ENCODE measurements at places on chromosomes 16 and 17.

DNA sequence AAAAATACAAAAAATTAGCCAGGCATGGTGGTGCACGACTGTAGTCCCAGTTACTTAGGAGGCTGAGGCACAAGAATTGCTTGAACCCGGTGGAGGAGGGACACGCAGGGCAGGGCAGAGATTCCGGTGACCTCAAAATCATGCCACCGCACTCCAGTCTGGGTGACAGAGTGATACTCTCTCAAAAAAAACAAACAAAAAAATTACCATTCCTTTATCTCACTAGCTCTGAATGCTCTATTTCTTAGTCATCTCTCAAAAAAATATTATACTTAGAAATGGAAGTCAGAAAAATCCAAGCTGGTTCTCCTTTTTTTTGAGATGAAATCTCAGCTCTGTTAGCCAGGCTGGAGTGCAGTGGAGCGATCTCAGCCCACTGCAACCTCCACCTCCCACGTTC lies 40.8 kb downstream of the SPOP start:
- H3K4me1 ChIP-seq, result peaks cover 100% of the 10 kb centered on the region
- peak overlapping the region; percentile 98 for H3K27ac ChIP-seq
- no peak for DNase-seq
- peak overlapping the region; percentile 38 for H3K4me3 ChIP-seq
- H3K27me3 ChIP-seq, result no peaks in the 10 kb centered on the region

DNA sequence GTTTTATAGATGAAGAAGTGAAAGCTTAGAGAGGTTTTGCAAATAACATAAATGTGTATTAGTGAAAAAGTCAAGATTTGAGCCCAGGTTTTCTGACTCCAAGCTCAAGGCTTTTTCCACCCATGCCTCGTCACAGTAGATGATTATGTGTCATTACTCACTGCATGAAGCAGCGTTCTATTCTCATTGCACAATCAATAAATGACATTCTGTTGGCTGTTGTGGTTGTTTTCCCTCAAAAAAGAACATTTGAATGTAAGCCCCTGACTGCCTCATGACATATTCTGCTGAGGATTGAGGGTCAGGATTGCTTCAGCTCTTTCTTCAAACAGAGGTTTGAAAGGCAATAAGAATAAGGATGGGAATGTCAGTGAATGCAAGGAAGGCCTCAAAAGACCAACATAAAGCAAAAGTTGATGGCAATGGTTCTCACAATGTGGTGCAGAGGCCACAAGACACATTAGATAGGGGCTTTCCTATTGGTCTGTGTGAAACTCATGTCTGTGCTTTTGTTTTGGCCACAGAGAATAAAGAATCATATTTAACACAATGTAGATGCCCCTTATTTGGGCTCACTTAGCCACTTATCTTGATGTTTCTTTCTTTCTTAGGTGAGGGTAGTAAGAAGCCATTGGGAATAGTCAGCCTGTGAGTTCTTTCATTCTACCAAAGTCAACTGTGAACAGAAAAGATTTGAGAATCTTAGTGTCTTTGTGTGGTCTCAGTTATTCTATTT lies 5.4 kb upstream of the MMD start:
- H3K4me1 ChIP-seq, result no peaks in the 10 kb centered on the region
- no peak overlapping the region for H3K27ac ChIP-seq
- H3K36me3 ChIP-seq, result no peaks in the 10 kb centered on the region
- DNase-seq, result no peak
- H3K4me3 ChIP-seq, result no peak overlapping the region

DNA sequence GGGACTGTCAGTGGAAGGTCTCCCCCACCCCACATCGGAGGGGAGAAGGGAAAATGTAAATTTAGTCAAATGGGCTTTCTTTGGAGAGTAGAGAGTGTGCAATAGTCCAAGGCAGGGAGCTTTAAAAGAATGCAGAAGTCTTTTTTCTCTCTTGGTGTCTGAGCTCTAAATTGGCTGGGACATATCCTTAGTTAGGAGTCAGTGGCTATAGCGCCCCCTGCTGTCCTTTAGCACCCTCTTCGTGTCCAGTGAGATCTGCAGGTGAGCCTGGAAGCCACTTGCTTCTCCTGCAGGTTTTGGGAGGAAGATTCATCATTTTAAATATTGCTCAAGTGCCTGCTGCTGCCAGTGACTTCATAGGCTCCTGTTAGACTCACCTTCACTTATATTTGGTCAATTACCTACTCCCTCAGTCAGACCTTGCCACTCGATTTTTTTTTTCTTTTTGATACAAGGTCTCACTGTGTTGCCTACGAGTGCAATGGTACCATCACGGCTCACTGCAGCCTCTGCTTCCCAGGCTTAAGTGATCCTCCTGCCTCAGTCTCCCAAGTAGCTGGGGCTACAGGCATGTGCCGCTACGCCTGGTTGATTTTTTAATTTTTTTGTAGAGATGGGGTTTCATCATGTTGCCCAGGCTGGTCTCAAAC lies 174.8 kb downstream of the PRKCB start:
- H3K4me3 ChIP-seq, result no peak overlapping the region
- H3K27ac ChIP-seq, result no peak overlapping the region
- DNase-seq, result no peak
- no peaks in the 10 kb centered on the region for H3K27me3 ChIP-seq
- H3K36me3 ChIP-seq, result no peaks in the 10 kb centered on the region
- H3K4me1 ChIP-seq, result no peaks in the 10 kb centered on the region

GRCh38 chr17:78040440-78041385 lies 82.2 kb downstream of the TNRC6C start:
- H3K4me1 ChIP-seq, result peaks cover 32% of the 10 kb centered on the region
- peak overlapping the region; percentile 78 for H3K27ac ChIP-seq
- no peaks in the 10 kb centered on the region for H3K27me3 ChIP-seq
- peak; percentile 3 for DNase-seq
- H3K4me3 ChIP-seq, result peak overlapping the region; percentile 75
- H3K36me3 ChIP-seq, result peaks cover 6% of the 10 kb centered on the region

DNA sequence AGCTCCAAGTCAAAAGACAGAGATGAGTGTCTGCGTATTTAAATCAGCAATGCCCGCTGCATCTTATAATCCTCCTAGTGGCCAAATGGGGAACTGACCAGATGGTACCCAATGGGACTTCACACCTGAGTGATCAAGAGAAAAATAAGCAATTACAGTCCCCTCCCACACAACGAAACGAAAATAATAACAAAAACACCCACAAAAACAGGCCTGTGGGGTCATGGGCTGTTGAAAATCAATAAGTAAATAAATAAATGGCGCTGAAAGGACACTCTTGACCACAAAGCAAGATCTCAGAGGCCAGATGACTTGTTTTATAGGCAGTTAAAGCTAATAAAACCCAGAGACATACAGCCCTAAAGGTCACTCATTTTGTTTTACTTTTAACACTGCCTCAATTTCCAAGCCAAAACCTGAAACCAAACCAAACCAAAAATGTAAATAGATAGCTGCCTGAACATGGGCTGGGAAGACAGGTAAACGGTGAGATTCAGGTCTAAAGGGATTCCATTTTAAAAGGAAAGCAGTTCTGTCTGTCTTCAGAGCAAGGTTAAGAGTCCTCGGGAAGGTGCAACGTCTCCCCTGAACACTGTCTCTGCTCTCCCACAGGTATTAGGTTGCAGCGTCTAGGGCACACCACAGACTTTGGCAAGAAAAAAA lies 1.3 kb downstream of the ZNF821 start:
- peaks cover 25% of the 10 kb centered on the region for H3K4me1 ChIP-seq
- peaks cover 14% of the 10 kb centered on the region for H3K36me3 ChIP-seq
- no peaks in the 10 kb centered on the region for H3K27me3 ChIP-seq

DNA sequence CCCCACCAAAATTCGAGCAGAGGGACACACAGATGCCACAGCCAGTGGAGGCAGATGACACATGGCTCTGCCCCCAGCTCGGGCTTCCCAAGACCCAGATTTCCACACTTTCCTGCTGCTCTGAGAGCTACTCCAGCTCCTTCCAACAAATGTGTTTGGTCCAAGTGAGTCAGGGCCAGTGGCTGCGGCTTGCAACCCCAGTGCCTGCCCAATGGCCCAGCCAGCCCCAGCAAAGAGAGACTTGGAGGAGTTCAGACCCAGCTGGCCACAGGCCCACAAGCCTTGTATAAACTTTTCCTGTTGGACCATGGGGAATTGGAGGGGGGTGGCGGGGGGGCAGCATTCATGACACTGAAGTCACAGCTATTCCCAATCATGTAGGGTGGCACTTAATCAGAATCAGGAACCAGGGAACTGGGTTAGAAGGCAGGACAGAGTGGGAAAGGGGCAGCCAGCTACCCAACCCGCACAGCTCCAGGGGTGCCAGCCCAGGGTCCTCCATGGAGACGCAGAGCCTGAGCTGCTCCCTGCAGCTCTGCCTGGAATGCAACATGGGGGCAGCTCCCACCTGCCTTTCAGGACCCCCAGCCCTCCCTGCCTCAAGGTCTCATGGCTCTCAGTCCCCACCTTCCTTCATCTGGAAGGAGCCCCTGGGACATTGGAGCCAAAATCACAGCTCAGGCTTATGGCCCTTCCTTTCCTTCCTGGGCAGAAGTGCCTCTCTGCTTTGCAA lies 17.5 kb upstream of the C16orf78 start:
- H3K27ac ChIP-seq, result no peak overlapping the region
- no peak for DNase-seq
- no peaks in the 10 kb centered on the region for H3K27me3 ChIP-seq
- H3K4me1 ChIP-seq, result no peaks in the 10 kb centered on the region
- H3K36me3 ChIP-seq, result no peaks in the 10 kb centered on the region

- H3K27me3 ChIP-seq, result no peaks in the 10 kb centered on the region
- no peaks in the 10 kb centered on the region for H3K36me3 ChIP-seq
- no peak overlapping the region for H3K4me3 ChIP-seq
- H3K4me1 ChIP-seq, result no peaks in the 10 kb centered on the region
Measured at GRCh38 chr17:8952191-8952590, 13.3 kb downstream of the PIK3R5 start.

DNA sequence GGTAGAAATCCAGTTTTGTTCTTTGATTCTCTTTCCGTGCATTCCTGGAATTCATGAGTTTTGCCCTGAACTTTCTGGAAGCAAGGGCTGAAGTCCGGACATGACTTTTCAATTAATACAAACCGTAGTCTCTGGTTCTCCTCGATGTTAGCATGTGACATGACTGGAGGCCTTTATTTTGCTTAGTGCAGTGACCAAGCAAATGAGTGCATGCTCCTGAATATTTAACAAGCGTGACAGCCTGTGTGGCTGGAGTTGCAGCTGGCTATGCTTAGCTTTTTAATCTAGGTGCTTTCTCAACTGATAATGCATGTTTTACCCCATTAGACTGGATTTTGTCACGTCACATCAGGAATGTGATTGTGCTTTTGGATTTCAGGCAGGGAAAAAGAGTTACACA lies 302.1 kb downstream of the MAP2K6 start:
- no peaks in the 10 kb centered on the region for H3K27me3 ChIP-seq
- no peaks in the 10 kb centered on the region for H3K4me1 ChIP-seq
- no peaks in the 10 kb centered on the region for H3K36me3 ChIP-seq
- DNase-seq, result no peak
- no peak overlapping the region for H3K27ac ChIP-seq
- no peak overlapping the region for H3K4me3 ChIP-seq

DNA sequence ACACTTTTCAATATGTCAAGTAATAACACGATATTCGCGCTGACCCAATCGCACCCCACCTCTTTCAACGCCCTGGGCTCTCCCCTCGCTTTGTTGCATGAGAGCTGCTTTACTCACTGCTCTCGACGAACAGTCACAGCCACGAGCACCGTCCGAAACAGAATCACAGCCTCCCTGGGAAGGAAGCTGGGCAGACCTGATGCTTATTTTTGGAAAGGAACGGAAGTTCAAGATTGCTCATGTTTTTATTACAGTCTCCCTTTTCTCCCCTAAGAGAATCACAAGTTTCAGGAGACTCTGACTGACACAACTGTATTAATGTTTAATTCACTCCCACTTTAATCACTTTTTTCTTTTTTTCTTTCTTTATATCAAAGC lies 67.8 kb downstream of the ANKRD11 start:
- no peaks in the 10 kb centered on the region for H3K36me3 ChIP-seq
- H3K4me1 ChIP-seq, result peaks cover 55% of the 10 kb centered on the region
- peak; percentile 51 for DNase-seq
- no peaks in the 10 kb centered on the region for H3K27me3 ChIP-seq
- peak overlapping the region; percentile 48 for H3K4me3 ChIP-seq

- DNase-seq, result no peak
- peaks cover 5% of the 10 kb centered on the region for H3K4me1 ChIP-seq
- H3K27ac ChIP-seq, result no peak overlapping the region
- H3K36me3 ChIP-seq, result no peaks in the 10 kb centered on the region
Measured at GRCh38 chr16:85921026-85921425, 22.1 kb downstream of the IRF8 start.

GRCh38 chr17:66526827-66527226 lies 224.4 kb downstream of the PRKCA start:
- H3K4me3 ChIP-seq, result no peak overlapping the region
- H3K27me3 ChIP-seq, result no peaks in the 10 kb centered on the region
- H3K36me3 ChIP-seq, result no peaks in the 10 kb centered on the region
- H3K27ac ChIP-seq, result no peak overlapping the region
- no peak for DNase-seq
- H3K4me1 ChIP-seq, result no peaks in the 10 kb centered on the region

DNA sequence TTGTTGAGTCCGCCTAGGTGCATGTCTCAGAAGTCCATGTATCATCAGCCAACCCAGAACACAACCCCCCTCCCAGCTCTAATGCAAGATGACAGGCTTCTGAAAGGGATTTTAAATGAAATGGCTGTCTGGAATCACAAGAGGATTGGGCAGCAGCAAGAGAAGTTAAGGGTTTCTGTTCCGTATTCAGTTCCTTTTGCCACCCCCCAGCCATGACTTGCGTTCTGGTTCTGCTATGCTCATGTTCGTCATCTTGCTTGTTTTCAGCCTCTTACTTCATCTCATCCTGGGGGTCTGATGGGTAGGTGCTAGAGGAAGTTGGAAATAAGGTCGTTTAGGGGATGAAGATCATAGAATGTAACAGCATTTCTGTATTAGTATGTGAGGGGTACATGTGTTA lies 12.0 kb downstream of the MINK1 start:
- H3K27me3 ChIP-seq, result no peaks in the 10 kb centered on the region
- peaks cover 4% of the 10 kb centered on the region for H3K4me1 ChIP-seq
- DNase-seq, result no peak
- H3K36me3 ChIP-seq, result no peaks in the 10 kb centered on the region
- no peak overlapping the region for H3K4me3 ChIP-seq

DNA sequence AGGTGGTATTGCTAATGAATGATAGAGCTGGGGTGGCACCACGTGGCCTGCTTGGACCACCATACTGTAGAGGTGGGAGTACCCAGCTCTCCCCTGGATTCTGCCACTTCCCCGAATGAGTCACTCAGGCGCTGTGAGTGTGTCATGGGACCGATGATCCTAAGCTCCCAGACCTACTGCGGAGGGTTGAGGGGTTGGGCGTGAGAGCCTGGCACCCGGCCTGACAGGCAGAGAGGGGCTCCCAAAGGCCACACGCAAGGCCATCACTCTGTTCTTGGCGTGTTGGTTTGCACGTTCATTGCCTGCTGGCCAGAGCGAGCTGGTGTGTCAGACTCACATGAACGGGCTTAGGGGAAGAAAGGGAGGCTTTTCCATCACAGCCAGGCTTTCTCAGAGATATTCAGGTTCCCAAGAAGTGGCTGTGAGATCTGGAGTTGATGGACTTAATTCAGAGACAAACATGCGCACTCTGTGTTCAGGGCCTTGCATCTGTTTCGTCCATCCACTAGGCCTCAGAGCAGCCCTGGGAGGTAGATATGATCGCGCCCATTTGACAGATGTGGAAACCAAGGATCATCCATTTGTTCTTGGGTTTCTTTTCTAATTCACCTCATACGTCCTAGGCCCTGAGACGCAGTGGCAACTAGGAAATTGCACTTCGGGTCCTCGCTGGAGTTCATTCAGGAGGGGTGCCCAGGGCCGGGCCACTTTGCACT lies 41.4 kb downstream of the CMIP start:
- no peaks in the 10 kb centered on the region for H3K27me3 ChIP-seq
- peak overlapping the region; percentile 25 for H3K27ac ChIP-seq
- no peaks in the 10 kb centered on the region for H3K36me3 ChIP-seq
- peaks cover 23% of the 10 kb centered on the region for H3K4me1 ChIP-seq
- peak overlapping the region; percentile 51 for H3K4me3 ChIP-seq

Measured in thoracic aorta (tissue), 2 donors.